H1 (cell line): ENCODE measurements at places on chromosomes 12 and 14.

GRCh38 chr12:9943240-9943639 is 11.1 kb upstream of the CLEC2A start:
- no peaks in the 10 kb centered on the region for H3K36me3 ChIP-seq
- no peaks in the 10 kb centered on the region for H3K27me3 ChIP-seq
- DNase-seq = no peak
- no peaks in the 10 kb centered on the region for H3K4me1 ChIP-seq
- H3K27ac ChIP-seq = no peak overlapping the region

DNA sequence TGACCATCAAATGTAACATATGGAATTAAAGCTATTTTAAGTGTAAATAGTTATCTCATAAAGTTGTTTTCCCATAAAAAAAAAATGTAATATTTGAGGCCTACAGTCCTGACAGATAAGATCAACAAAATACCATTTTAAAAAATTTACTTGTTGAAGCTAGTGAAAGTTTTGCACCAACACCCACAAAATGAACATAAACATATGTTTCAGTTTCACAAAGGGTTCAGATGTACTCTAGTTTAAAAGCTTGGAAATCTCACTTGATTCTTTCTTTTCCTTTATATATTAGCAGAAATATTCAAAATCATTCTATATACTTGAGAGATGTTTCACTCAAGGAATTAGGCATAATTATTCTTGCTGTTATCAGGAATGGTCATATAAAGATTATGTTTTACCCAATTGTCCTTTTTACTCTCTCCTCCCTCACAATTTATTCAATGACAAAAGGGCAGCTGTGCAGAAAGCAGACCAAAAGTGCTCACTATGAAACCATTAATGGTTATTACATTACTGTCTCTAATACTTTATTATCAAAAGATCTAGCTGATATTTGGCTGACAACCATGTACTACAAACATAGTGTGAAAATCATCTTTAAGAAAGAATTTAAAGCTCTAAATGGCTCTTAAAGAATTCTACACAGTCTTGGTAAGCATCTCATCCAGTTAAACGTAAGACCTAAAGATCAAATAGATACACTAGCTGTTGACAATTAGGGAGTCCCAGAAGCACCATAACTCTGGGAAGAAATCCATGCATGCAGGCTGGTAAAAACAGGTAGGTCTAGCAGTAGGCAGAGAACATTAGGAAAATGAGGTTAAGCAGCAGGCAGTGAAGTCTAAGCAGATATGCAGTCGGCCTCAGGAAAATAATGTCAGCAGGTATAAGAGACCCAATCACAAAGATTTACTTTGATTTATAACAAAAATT is 28.8 kb downstream of the KIF21A start:
- no peaks in the 10 kb centered on the region for H3K36me3 ChIP-seq
- H3K27me3 ChIP-seq = no peaks in the 10 kb centered on the region
- no peak for DNase-seq
- no peak overlapping the region for H3K27ac ChIP-seq
- H3K4me1 ChIP-seq = no peaks in the 10 kb centered on the region

GRCh38 chr14:63088865-63089264 is 43.6 kb upstream of the KCNH5 start:
- H3K36me3 ChIP-seq = no peaks in the 10 kb centered on the region
- no peak for DNase-seq
- H3K4me3 ChIP-seq = no peak overlapping the region
- no peaks in the 10 kb centered on the region for H3K4me1 ChIP-seq
- H3K27me3 ChIP-seq = no peaks in the 10 kb centered on the region

DNA sequence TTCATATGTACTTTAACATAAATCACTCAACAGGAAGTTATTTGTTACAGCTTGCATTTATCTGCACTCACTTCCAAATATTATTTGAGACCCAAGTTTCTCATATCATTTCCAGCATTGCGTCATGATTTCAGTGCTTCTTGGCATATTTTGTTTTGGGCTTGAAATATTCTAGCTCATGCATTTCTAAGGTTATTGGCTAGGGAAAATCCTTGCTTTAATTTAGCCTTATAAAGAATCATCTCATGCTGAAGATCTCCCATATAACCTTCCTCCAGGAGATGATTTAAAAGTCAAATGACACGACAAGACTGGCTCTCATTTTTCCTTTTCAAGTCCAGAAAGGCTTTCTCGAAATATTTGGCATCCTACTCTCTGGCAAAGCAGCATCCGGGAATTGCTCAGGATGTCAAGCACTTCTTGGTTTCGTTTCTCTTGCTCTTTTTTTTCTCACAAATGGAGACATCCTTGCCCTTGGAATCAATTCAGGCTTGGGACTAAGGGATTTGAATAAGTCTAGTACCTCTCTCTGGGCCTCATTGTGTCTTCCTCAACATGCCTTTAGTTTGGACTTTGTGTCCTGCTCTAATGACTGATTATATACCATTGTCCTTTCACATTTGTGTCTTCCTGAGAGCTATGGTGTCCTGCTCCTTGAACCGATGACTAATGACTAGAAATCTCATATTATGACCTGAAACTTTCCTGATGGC is 295.0 kb downstream of the RMST start:
- H3K4me1 ChIP-seq = no peaks in the 10 kb centered on the region
- no peaks in the 10 kb centered on the region for H3K27me3 ChIP-seq
- H3K36me3 ChIP-seq = no peaks in the 10 kb centered on the region

DNA sequence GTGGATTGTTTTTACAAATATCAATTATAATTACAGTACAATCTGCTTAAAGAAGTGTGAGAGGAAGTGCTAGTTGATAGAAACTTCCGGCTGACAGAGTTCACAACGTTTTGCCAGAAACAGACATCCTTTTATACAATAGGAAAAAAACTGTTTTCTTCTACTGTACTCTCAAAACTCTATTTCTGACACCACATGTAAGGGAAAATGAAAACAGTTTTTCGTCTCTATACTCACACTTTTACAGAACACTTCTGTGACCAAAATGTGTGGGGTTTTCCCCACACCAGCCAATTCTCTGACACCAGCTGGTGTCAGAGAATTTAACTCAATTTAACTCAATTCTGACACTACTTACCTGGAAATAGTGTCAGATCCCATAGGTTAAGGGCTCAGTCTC is 24.2 kb upstream of the HIF1A start:
- H3K36me3 ChIP-seq = no peaks in the 10 kb centered on the region
- no peak overlapping the region for H3K4me3 ChIP-seq
- H3K27ac ChIP-seq = no peak overlapping the region
- no peak for DNase-seq
- peaks cover 5% of the 10 kb centered on the region for H3K4me1 ChIP-seq
- no peaks in the 10 kb centered on the region for H3K27me3 ChIP-seq

GRCh38 chr14:89773644-89774316 is 180.8 kb downstream of the EFCAB11 start:
- no peak overlapping the region for H3K4me3 ChIP-seq
- peaks cover 12% of the 10 kb centered on the region for H3K4me1 ChIP-seq
- H3K27ac ChIP-seq = peak overlapping the region; percentile 61; the same call in 1 of the 2 replicates
- DNase-seq = peak; percentile 61

DNA sequence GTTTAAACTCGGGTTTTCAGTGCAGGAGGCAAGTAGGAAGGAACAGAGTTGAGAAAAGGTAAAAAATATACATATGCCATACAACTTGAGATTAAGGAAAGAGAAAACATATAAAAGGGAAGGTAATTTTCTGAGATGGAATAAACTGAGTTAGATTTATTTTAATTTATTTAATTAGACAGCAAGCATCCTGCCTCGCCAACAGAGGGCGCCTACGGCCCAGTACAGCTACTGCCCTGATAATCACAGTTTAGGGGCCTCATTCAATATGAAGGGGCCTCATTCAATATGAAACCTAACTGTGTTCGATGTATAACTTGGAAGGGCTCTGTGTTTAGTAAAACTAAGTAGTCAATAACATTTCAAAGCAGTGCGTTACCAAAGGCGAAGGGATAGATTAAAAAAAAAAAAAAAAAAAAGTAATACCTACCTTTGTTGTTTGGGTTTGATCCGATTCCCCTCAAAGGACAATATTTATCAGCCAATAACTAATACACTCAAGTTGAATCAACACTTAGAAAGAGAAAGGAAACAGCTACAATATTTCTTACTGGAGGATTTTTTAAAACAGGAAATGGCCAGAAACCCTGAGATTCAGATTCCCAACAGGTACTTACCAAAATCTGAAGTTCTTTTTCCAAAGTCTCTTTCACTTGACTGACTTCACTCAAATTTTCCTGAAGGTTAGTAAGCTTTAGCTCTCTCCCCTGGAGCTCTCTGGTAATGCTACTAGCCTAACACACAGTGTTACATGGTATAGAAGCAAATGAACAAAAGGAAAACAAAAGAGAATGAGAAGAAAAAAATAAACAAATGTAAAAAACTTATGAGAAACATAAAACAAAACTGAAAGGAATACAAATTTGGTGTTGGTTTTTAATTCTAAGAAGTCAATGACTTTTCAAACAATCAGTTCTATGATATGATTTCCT is 70.0 kb upstream of the VPS33A start:
- H3K27ac ChIP-seq = no peak overlapping the region
- no peaks in the 10 kb centered on the region for H3K27me3 ChIP-seq
- H3K4me3 ChIP-seq = no peak overlapping the region

- no peak overlapping the region for H3K27ac ChIP-seq
- no peak for DNase-seq
- peaks cover 6% of the 10 kb centered on the region for H3K36me3 ChIP-seq
These were observed 70.7 kb downstream of the AACS start for GRCh38 chr12:125135906-125136305.

GRCh38 chr14:87334997-87335685 is 657.8 kb downstream of the GALC start:
- H3K36me3 ChIP-seq = no peaks in the 10 kb centered on the region
- no peak for DNase-seq
- H3K27ac ChIP-seq = no peak overlapping the region
- no peaks in the 10 kb centered on the region for H3K27me3 ChIP-seq

- H3K27me3 ChIP-seq = no peaks in the 10 kb centered on the region
- H3K27ac ChIP-seq = no peak overlapping the region
- no peaks in the 10 kb centered on the region for H3K4me1 ChIP-seq
- peak; percentile 10 for DNase-seq
- no peaks in the 10 kb centered on the region for H3K36me3 ChIP-seq
These were observed 43.1 kb downstream of the TTC7B start for GRCh38 chr14:90773196-90773486.

DNA sequence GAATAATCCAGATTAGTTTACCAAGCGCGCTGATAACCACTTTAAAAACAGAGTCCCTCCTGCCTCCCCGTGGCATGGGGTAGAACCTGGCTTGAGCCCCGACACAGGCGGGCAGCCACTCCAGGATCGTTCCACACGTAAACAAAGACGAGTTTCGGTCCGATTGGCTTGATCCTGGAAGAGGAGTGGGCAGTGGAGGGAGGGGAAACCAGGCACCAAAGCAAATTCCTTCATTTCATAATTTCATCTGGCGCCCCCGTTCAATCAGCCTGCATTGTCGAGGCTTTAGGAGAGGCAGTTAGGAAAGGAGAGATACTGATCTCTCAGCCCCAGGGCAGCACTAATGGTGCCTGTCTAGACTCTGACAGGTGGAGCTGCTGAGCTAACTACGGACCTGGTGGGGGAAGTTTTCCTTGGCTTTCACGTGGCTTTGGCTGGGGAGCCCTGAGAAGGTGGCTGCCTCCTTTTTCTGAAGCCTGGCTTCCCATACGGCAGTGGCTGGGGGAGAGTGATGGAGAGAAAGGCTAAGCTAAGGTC is 751 bp upstream of the GPRC5A start:
- DNase-seq = no peak
- H3K27ac ChIP-seq = no peak overlapping the region
- H3K4me3 ChIP-seq = peak overlapping the region; percentile 72
- peaks cover 13% of the 10 kb centered on the region; the same call in 1 of the 2 replicates for H3K4me1 ChIP-seq
